AG08396 (cell line): ENCODE measurements at places on chromosomes 6 and 20.

GRCh38 chr20:37362231-37362792, 16.4 kb downstream of the SRC start:
- no peak for DNase-seq

DNA sequence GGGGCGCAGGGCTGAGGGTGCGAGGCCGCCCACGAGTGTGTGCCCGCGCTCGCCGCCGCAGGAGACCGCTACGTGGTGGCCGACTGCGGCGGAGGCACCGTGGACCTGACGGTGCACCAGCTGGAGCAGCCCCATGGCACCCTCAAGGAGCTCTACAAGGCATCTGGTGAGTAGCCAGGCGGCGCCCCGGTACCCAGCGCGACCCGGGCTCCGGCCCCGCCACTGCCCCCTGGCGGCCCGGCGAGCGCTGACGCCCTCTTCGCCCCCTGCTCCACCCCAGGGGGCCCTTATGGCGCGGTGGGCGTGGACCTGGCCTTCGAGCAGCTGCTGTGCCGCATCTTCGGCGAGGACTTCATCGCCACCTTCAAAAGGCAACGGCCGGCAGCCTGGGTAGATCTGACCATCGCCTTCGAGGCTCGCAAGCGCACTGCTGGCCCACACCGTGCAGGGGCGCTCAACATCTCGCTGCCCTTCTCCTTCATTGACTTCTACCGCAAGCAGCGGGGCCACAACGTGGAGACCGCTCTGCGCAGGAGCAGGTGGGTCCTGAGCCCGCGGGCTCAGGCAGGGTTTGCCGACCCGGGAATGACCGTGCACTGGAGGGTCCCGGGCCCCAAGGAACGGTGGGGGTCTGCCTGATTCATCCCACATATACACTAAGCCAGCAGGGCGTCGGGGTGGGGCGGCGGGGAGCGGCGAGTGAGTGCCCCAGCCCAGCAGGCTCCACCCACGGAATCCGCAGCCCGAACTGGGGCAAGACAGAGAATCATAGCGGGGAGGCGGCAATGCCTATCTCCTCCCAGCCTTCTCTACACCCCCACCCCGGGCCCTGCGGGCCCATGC, 17.4 kb downstream of the HSPA12B start:
- DNase-seq, result peak; percentile 69

DNA sequence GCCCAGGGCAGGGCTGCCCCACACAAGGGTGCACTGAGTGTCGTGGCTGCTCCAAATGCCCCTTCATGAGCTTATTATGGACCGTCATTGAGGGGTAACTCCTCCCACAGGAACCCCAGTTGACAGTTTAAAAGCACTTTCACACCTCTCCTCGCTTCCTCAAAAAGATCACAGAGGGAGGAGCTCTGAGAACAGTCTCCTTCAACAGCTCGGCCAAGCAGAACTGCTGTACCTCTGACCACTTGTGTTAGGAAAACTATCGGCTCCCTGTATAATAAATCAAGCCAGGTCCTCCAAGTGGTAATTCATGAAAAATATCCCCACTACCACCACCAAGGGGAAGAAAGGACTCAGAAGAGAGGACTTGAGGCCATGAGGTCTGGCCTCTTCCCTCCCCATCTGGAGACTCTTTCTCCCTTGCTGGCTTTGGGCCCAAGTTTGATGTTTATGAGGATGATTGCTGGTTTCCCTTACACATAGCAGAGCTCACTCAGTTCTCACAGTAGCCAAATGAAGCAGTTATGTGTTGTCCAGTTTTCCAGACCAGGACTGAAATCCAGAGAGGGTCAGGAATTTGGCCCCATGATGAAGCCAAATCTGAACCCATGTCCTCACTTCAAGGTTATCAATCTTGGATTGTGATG, 8.7 kb downstream of the SNX21 start:
- DNase-seq, result peak; percentile 53

DNA sequence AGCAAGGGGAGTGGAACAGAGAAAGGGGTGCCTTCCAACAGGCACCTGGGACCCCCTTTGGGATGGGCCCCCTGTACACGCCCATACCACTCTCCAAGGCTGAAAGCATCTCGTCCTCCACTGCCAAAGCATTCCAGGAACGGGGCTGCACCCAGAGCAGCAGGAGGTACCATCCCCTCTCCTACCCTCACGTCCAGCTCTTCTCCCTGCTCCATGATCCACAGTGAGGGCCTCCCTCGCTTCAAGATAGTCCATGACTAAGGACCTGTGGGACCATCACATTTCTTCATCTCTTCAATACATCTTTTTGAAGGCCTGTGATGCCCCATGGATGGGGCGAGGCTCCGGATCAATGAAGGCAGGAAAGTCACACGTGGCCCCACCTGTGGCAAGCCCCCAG, 209.9 kb downstream of the ANKRD60 start:
- no peak for DNase-seq

DNA sequence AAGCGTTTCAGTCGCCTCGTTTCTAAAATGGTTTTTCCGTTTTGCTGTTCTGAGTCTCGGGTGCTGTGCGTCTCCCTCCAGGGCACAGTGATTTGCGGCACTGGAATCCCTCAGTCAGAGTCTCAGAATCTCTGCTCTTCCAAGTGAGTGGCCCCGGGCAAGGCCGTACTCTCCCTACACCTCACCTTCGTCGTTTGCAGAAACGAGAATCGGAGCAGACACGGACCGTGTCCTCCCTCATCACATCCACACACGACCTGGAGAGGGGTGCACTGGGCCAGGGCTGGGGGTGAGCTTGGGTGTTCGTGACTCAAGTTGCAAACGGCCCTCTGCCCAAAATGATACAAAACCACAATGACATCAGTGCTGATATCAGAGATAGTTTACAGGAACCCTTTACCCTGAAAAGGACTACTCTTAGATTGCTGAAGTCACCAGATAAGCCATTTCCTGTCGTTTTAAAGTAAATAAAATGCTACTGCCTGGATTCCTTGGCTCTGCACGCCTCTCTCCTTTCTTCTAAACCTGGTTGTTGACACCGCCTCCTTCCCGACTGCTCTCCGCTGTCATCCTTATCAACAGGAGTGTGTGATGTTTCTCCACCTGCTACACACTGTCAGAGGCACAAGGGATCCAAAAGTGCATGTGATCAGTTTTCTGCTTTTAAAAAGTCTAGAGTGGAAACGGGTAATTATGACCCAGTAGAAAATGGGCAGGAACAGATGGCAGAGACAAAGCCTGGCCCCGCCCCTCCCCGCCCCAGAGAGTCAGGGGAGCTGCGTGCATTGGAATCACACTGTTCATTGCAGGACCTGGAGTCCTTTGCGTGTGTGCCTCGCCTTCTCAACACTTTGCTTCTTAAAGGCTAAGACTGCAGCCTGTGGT, 38.4 kb downstream of the KIF25 start:
- DNase-seq, result no peak

GRCh38 chr6:161094955-161095354, 103.4 kb downstream of the MAP3K4 start:
- DNase-seq, result no peak

GRCh38 chr6:1247894-1248293, 64.0 kb upstream of the FOXQ1 start:
- no peak for DNase-seq

GRCh38 chr20:33858666-33859065, 47.5 kb downstream of the CHMP4B start:
- no peak for DNase-seq

- no peak for DNase-seq
These were observed 3.7 kb downstream of the RRBP1 start for GRCh38 chr20:17678295-17678694.

DNA sequence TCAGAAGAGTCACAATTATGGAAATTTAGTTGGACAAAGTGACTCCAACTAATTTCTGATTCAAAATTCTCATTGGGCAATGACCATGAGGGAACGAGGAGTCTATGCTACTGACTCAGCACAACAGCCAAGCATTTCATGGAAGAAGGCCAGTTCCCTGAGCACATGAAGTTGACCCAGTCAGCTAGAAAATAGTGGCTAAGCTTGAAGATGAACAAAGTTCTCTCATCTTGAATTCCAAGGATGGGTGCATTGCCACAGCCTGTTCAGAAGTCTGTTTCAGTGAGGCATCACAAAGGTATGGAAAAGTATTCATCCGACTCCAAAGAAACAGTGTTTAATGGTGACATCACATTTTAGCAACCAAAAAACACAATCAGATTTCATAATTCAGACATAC, 676.9 kb downstream of the HACE1 start:
- DNase-seq, result no peak

DNA sequence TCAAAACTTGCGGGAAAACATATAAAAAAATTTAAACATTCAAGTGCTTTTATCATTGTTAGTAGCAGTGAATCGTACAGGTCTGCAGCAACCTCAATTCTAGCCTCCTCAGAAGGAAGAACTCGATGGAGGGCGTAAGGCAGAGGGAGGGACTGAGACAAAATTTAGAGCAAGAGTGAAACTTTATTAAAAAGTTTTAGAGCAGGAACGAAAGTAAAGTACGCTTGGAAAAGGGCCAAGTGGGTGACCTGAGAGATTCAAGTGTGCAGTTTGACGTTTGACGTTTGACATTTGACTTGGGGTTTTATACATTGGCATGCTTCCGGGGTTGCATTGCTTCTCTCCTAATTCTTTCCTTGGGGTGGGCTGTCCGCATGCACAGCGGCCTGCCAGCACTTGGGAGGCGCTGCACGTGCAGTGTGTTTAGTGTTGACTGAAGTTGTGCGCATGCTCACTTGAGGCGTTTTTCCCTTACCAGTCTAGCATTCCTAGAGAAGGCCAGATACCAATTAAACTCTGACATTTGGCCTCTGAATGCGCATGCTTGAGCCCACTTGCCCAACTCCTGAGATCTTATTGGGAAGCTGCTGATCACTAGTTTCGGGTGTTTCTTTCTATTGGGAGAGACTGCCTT, 82.6 kb downstream of the TBX18 start:
- no peak for DNase-seq

- peak; percentile 64 for DNase-seq
These were observed 240.9 kb upstream of the BTBD3 start for GRCh38 chr20:11676630-11677287.

DNA sequence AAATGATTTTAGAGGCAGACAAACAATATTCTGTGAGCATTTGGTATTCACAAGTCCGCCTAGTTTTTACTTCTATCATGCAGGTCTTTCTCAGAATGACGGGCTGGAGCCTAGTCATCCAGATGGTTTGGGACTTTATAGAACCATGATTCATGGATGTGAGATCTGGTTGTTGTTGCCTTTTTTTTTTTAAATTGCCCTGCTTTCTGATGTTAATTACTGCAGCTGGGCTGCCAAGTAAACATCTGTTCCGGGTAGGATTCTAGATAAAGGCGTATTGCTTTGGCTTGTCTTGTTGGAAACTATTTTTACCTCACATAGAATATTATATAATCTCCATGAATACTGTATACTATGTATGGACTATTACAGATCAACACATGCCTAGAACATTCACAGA, 58.1 kb downstream of the RNF217 start:
- DNase-seq, result no peak

DNA sequence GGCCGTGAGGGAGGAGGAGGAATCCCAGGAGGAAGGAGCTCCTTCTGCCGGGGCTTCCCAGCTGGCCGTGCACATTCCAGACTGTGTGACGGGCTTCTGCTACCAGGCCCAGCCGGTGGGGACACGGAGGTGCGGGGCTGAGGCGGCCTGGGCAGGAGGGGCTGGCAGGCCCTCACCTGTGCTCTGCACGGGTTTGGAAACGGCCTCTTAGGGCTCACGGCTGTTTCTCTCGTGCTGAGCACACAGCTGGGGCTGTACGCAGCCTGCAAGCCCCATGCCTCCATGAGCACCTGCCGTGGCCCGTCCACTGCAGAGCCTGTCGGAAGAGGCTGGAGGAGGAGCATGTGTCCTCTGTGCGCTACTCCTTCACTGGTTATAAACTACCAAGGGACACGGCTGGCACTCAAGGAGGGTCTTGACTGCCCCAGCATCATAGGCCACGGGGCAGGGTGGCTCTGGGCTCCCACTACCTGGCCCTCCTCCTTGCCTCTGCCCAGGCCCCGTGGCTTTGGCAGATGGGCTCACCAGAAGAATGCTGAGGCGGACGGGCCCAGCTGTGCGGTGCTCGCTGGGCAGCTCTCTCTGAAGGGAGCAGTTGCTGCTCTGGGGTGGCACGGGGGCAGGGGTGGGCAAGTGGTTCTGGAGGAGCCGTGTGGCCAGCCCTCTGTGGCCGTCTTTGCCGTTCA, 15.8 kb downstream of the NPEPL1 start:
- no peak for DNase-seq

- DNase-seq, result no peak
These were observed 96.7 kb downstream of the HDGFL1 start for GRCh38 chr6:22666021-22666420.

DNA sequence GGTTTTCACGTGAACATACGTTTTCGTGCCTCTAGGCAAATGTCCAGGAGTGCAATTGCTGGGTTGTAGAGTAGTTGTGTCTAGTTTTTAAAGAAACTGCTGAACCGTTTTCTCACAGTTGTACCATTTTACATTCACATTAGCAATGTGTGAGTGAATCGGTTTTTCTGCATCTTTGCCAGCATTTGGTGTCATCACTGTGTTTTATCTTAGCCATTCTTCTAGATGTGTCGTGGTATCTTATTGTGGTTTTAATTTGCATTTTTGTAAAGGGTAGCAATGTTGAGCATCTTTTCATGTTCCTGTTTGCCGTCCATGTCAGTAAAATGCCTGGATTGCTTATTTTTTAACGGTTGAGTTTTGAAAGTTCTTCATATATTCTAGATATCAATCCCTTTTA, 10.2 kb downstream of the DOK5 start:
- no peak for DNase-seq

DNA sequence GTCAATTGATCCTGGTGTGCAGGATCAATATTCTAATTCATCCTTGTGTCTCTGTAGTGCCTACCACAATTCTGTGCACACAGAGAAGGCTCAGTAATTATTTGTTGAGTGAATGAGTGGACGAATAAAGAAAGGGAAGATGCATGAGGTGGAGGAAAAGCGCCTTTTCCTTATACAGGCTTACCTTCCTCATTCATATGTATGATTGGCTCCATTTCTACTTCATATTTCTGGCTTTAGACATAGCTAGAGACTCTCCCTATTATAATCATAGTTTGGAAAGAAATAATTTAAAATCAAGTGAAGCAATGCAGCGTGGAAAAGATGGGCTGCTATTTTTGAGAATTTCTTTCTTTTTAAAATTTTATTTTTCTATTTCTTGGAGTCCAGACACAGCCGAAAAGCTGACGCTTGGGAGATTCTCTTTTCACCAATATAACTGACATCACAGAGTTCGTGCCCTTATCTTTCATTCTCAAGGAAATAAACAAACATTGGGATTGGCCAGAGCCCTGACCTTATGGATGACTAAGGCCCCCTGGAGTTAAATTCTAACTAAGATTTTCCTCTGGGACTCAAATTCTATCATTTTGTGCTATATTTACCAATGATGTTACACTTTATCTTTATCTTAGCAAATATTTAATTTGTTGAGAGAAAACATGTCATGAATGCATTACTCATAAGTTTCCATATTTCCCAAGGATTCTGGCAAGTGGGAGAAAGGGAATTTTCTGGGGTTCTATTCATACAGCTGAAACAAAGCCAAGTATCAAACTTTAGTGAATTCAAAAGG, 48.1 kb downstream of the PRL start:
- DNase-seq, result peak; percentile 24
